Ascending aorta (tissue), 2 donors: ENCODE measurements at places on chromosomes 16 and 17.
A peak's percentile ranks its signal among the peaks of the same experiment; 100 is the strongest.

DNA sequence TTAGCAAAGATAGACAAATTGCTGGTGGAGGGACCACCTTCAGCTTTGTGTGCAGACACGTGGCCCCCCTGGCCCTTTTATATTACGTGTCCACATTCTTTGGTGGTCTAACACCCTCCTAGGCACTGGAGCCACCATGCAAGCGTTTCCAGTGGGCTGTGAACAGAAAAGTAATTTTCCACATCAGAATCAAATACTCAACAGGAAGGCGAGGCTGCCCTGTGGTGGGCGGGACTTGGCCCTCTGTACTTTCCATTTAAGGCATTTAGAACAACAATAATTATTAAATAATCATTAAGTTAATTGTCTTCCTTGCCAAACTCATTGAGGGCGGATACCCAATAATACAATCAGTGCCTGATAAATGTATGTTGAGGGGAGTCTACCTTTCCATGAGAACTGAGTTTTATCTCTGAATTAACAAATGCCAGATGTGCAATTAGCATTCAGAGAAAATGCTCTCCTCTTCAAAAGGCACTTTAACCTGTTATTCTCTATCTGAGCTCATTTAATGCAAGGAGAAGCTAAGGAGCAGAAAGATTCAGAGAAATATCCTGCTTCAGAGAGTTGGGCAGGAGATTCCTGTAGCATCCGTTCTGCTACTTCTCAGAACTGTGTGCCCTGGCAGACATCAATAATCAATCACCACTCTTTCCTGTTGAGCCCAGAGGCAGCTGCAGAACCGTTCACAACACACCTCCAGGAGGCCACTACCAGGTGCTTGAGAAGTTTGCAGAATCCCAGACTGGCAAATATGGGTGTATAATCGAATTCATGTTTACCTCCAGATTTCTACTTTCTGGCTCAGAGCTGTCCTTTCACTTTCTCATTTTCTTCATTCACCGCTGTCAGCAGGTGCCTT lies 109.4 kb downstream of the CMIP start:
- no peak for DNase-seq

GRCh38 chr16:57624044-57624688 lies 4.3 kb upstream of the ADGRG1 start:
- DNase-seq, result no peak

DNA sequence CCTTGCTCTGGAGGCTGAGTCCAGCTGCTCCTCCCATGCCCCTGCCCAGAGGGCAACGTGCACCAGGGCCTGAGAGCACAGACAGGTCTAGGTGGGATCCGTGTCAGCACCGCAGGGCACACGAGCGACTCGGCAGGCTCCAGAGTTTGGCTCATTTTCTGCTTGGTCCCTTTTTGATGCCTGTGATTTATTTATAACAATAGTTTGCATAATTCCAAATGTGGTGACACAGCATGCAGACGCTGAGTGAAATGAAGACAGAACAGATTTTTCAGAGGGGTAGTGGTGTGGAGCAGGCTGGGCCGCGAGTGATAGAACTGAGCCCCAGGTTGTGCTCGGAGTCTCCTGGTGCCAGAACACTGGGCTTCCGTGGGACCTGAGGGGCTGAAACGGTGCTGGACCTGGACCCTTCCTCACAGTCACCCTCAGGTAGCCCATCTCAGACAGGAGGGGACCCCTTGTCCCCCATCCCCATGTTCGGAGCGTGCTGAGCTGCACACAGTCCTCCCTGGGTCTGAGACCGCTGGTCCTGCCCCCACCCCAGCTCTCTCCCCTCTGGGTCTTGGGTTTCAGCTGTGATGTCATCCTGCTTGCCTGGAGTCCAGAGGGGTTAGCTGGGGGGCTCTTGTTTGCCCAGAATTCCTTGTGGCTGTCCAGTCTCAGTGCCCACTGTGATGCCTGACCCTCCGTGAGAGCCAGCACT lies 95.9 kb downstream of the METRNL start:
- peak; percentile 56 for DNase-seq

DNA sequence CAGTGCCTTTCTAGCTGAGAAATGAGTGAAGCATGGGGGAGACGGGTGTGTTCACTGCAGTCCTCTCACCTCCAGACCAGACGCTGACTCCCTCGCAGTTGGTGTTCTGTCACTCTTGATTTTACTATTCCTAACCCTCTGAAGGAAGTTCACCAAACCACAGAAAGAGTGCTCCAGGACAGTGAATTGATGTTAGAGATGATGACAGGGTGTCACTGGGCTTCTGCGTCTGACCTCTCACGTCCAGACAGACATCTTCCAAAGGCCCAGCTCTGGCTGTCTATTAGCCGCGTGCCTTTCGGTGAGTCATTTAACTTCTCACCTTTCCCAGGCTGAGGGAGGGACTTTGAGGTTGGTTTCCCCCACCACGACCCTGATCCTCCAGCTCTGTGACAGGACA lies 8.2 kb downstream of the CRAMP1 start:
- DNase-seq, result no peak

DNA sequence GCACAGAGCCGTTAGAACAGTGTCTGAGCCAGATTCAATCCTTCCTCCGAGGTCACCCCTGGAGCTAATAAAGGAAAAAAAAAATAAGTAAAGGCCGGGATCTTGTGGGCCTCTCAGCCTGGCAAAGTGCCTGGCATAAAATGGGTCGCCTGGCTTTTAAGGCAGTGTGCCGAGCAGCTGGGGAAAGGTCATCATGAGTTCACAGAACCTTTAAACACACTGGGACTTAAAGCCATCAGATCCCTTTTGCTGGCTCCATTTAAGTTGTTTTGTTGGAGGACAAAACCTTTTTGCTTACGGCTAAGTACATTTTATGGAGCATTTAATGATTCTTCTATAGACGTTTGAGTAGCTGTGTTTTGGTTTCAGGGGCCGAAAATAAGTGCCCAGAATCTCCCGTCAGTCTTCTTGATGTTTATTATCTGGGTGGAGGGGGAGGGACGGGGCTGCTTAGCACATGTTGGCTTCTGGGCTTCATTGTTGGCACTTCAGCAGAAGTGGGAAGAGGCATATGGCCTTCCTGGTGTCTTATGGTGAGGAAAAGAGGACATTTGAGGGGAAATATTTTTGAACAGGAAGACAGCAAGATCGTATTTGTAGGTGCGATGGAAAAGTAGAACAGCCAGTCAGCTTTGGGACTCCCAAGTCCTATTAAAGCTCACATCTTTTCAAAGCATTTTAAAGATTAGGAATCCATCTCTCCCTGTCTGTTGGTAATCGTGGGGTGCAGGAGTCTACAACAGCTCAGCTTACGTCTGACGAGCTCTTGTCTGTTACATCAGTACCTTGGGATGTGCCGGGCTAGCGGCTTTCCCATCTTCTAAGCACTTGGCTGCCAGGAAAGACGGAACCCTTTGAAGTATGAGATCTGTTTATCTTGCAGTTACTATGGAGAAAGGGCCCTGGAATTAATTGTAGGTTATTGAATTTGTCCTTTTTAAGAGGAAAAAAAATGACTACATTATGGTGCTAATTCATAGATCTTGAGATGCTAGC lies 31.1 kb downstream of the RBFOX1 start:
- DNase-seq, result no peak

GRCh38 chr17:45868276-45868675 lies 23.6 kb downstream of the SPPL2C start:
- DNase-seq, result no peak

DNA sequence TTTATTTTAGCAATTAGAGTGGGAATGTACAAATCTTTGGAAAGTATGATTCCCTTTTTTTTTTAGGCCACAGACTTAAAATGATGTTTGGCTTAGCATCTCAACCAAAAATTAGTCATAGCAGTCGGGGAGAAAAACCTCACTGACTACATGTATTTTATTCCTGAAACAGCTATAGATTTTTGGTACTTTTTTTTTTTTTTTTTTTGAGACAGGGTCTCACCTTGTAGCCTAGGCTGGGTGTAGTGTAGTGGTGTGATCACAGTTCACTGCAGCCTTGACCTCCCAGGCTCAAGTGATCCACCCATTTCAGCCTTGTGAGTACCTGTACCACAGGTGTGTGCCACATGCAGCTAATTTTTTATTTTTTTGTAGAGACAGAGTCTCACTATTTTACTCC lies 23.4 kb downstream of the RNFT1 start:
- no peak for DNase-seq

GRCh38 chr16:61413021-61413420 lies 623.2 kb downstream of the CDH8 start:
- DNase-seq, result no peak
